ENCODE measurements at places on chromosomes 16 and 17. TPM values are rescaled to one million over a fixed set of nuclear protein-coding genes. Genes with fewer than 3 reads are reported as not detected.
A peak's percentile ranks its signal among the peaks of the same experiment; 100 is the strongest.

DNA sequence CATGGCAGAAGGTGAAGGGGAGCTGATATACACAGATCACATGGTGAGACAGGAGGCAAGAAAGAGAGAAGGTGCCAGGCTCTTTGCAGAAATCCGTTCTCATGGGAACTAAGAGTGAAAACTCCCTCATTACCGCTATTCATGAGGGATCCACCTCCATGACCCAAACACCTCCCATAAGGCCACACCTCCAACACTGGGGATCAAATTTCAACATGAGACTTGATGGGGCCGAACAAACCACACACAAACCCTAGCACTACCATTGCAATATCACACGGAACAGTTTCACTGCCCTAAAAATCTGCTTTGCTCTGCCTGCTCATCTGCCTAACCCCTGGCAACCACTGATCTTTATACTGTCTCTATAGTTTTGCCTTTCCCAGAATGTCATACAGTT, 34.8 kb downstream of the C17orf67 start:
- no peak for DNase-seq
- no peaks in the 10 kb centered on the region for H3K36me3 ChIP-seq
- H3K27ac ChIP-seq, result no peak overlapping the region
- no peak overlapping the region for H3K4me3 ChIP-seq

DNA sequence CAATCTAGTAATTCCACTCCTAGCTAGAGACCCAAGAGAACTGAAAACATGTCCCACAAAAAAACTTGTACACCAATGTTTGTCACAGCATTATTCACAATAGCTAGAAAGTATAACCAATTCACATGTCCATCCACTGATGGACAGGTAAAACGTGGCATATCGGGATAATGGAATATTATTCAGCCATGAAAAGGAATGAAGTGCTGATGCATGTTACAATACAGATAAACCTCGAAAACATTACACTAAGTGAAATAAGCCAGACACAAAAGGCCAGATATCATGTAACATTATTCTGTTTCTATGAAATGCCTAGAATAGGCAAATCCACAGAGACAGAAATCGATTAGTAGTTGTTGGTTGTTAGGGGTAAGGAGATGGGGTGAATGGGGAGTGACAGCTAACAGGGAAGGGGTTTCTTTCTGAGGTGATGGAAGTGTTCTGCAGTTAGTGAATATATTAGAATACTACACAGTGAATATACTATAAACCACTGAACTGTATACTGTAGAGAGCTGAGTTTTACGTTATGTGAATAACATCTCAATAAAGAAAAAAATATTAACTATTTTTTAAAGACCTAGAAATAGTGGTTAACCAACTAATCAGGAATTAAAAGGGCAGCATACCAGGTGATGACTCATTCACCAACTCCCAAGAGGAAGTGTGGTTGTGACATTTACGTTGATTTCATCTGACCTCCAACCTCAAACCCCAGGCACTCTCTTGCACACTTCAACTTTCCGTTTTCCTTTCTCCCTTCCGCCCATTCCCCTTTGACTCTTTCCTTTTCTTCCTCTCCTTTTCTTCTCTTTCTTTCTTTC, 48.6 kb downstream of the GAS7 start:
- H3K27ac ChIP-seq, result no peak overlapping the region
- DNase-seq, result no peak
- H3K27me3 ChIP-seq, result no peaks in the 10 kb centered on the region

DNA sequence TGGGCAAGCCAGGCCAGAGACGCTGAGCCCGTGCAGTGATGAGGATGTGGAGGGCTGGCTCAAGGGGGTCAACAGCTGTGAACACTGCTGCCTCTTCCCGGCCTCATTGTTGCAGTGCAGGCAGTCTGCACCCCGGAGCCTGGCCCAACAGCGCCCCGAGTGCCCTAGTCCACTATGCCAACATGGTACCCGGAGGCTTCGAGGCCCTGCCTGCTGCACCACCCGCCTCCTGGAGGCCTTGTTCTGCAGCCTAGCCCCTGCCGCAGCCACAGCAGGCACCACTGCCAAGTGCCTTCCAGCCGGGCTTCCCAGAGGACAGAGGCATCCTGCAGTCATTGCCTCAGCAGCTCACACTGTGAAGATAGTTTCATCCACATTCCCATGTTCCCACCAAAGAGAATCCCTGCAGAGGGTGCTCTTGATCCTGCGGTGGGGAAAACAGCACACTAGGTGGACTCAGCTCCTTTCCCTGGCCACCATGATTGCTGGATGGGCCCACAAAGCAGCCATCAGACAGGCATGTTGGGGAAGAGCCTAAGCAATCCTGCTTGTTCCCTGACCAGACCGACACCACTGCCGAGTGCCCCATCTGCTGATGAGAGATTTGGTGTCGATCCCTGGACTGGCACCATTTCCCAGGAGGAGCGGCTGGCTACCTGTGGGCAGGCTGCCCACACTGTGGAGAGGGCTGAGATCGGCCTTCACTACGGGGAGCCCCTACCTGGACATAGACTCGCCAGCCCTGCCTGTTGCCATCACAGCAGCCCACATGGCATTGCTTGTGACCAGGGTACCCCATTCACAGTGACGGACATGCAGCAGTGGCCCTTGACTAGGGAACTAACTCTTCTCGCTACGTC, 44.9 kb downstream of the USP22 start:
- H3K27me3 ChIP-seq, result no peaks in the 10 kb centered on the region
- no peak for DNase-seq
- no peaks in the 10 kb centered on the region for H3K36me3 ChIP-seq
- H3K4me1 ChIP-seq, result peaks cover 22% of the 10 kb centered on the region

The ZPBP2 gene
- 63.1 TPM for total RNA-seq

The TLCD3B gene
- 82.7 TPM for total RNA-seq

DNA sequence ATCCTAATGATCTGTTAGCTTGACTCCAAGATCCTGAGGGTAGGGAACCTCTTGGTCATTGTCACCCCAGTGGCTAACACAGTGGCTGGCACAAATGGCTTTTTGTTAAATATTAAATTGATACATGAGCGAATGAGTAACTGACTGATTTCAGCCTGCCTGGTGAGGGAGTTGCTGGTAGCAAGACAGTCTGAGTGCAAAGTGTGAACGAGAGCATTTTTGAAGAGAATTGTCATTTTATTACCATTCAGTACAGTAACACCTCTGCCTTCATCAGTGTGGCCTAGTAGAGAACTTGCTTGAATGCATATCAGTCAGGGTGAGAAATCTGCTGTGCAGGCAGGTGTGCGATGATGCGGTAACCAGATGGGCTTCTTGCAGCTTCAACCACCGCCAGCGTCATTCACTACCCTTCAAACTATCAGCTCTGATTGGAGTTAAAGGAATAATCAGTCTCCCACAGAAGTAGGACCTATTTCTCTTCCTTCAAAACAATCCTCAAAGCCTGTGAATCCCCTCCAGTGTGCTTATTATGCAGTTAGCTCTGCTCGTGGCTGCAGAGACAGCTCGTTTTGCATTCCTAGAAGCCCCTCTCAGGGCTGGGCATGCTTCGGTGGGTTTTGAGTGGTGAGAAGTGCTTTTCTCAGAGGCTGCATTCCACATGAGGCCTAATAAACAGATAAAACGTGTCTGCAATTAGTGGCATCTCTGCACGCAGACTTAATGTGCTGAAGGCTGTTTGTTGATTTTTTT, 29.0 kb downstream of the HEXIM2 start:
- no peak overlapping the region for H3K4me3 ChIP-seq
- H3K4me1 ChIP-seq, result peaks cover 7% of the 10 kb centered on the region
- DNase-seq, result no peak
- H3K27ac ChIP-seq, result peak overlapping the region; percentile 5
- H3K27me3 ChIP-seq, result no peaks in the 10 kb centered on the region

DNA sequence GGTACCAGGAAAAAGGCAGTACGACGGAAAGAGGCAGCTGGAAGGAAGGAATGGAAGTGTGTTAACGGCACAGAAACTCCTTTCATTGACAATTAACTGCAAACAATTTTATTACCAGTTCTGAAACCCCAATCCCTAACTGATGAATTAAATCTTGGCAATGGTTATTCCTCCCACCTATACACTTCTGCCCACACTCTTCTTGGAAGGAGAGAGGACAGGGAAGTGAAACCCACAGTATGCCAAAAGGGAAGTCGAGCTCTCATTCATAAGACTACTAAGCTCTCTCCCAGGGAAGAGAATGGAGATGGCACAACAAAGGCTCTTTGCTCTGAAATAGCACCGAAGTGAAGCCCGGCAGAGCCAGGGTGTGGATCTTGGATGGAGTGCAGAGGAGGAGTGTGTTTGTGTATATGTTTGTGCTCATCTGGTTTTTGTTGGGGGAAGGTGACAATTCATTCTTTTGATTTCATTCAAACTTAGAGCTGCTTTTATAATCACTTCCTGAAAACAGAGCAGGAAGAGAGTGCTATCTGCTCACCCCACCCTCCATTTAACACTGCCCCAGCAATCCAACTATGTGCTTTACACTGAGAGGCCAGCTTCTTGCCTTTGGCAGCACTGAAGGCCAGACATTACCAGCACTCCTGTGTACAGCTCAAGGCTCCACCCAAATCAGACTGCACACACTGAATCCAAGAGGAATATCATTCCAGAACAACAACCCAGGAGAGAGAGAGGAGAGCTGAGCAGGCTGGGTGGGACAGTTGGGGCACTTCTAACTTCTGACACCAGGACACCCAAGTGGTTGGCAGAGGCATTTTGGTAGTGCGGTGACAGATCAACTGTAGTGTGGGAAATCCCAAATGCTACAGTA, 68.7 kb downstream of the HIC1 start:
- peaks cover 25% of the 10 kb centered on the region for H3K4me1 ChIP-seq
- no peaks in the 10 kb centered on the region for H3K27me3 ChIP-seq
- H3K36me3 ChIP-seq, result no peaks in the 10 kb centered on the region
- peak; percentile 31 for DNase-seq
- peak overlapping the region; percentile 60 for H3K27ac ChIP-seq
- no peak overlapping the region for H3K4me3 ChIP-seq

The SDK2 gene
- 63.4 TPM for total RNA-seq

DNA sequence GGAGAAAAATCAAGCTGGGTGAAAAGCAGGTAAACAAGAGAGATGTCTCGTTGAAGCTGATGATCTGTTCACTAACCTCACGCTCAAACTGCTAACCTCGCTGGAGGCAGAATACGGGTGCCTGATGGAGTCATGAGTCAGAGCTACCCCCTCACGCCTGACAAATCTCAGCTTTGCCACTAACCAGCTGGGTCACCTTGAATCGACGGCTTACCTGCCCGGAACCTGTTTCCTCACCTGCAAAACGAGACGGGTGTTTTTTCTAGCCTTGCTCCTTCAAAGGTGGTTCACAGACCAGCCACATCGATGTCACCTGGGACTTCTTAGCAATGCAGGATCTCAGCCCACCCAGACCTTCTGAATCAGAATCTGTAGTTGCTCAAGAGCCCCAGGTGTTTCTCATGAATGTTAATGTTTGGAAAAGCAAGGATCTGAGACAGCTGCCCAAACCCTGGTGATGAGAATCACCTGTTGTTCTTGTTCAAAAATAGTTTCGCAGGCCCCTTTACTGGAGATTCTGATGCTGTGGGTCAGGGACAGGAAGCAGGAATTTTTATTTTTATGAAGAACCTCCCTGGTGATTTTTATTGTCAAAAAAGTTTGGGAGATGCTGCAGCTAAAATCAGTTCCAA, 56.9 kb downstream of the MARCHF10 start:
- no peaks in the 10 kb centered on the region for H3K36me3 ChIP-seq
- H3K4me1 ChIP-seq, result no peaks in the 10 kb centered on the region
- no peak overlapping the region for H3K4me3 ChIP-seq
- H3K27ac ChIP-seq, result no peak overlapping the region
- no peak for DNase-seq

- peak; percentile 95 for DNase-seq
- peak overlapping the region; percentile 80 for H3K27ac ChIP-seq
- H3K27me3 ChIP-seq, result no peaks in the 10 kb centered on the region
- no peaks in the 10 kb centered on the region for H3K36me3 ChIP-seq
These were observed 6.6 kb upstream of the SMARCD2 start for GRCh38 chr17:63848834-63849689.

The DOC2A gene
- total RNA-seq, result 28.3 TPM

DNA sequence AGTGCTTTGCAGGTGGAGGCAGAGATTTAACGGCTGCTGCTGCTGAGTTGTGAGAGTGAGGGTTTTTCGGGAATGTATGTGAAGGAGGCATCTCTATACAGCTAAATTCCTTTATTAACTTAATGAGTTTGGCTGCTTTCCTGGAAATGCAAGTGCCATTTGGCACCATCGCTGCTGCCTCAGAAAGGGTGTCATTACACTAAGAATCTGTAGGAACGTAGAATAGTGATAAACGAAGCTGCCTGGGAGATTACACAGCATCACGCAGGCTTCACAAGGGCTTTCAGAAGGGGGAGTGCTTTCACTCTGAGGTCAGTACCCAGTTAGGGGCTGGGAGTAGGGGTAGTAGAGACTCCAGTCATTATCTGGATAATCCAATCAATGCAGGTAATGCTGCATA, 14.1 kb upstream of the NLRP1 start:
- no peak overlapping the region for H3K4me3 ChIP-seq
- no peaks in the 10 kb centered on the region for H3K4me1 ChIP-seq
- no peak for DNase-seq
- H3K27me3 ChIP-seq, result no peaks in the 10 kb centered on the region
- no peaks in the 10 kb centered on the region for H3K36me3 ChIP-seq
- no peak overlapping the region for H3K27ac ChIP-seq

The CCL13 gene
- total RNA-seq, result not detected

DNA sequence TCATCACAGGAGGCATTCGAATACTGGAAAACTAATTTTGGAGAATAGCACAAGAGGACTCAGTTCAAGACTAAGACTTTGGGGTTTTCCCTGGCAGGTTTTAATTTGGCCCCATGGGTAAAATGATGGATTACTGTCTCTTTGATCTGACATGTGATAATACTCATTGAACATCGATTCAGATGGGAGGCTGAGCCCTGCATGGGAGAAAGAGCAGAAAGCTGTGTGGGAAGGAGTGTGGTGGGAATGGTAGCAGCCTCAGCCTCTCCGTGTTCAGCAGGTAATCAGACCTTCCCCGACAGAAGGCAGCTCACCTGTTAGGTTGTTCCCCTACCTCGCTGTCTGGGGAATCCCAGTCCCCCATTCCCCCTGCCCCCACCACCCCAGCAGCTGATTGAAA, 124.7 kb upstream of the TNRC6C start:
- no peak for DNase-seq
- H3K27ac ChIP-seq, result no peak overlapping the region
- no peaks in the 10 kb centered on the region for H3K27me3 ChIP-seq

The MT2A gene
- 30.7 TPM for total RNA-seq

The SPATA22 gene
- total RNA-seq, result 114 TPM

GRCh38 chr16:17325476-17326143, 145.2 kb downstream of the XYLT1 start:
- H3K4me1 ChIP-seq, result peaks cover 6% of the 10 kb centered on the region
- H3K36me3 ChIP-seq, result no peaks in the 10 kb centered on the region
- DNase-seq, result no peak
- no peaks in the 10 kb centered on the region for H3K27me3 ChIP-seq

- no peak overlapping the region for H3K4me3 ChIP-seq
- DNase-seq, result no peak
- no peaks in the 10 kb centered on the region for H3K4me1 ChIP-seq
These were observed 11.7 kb downstream of the TUBB3 start for GRCh38 chr16:89934611-89935553.

- no peaks in the 10 kb centered on the region for H3K27me3 ChIP-seq
- no peaks in the 10 kb centered on the region for H3K4me1 ChIP-seq
- no peak overlapping the region for H3K27ac ChIP-seq
These were observed 117.2 kb downstream of the MAF start for GRCh38 chr16:79483336-79483735.
